KBM-7 (cell line): ENCODE measurements at places on chromosomes 5 and 9.
A peak's percentile ranks its signal among the peaks of the same experiment; 100 is the strongest.

- DNase-seq = no peak
Observed at GRCh38 chr9:92463984-92464383, 18.3 kb downstream of the ASPN start.

DNA sequence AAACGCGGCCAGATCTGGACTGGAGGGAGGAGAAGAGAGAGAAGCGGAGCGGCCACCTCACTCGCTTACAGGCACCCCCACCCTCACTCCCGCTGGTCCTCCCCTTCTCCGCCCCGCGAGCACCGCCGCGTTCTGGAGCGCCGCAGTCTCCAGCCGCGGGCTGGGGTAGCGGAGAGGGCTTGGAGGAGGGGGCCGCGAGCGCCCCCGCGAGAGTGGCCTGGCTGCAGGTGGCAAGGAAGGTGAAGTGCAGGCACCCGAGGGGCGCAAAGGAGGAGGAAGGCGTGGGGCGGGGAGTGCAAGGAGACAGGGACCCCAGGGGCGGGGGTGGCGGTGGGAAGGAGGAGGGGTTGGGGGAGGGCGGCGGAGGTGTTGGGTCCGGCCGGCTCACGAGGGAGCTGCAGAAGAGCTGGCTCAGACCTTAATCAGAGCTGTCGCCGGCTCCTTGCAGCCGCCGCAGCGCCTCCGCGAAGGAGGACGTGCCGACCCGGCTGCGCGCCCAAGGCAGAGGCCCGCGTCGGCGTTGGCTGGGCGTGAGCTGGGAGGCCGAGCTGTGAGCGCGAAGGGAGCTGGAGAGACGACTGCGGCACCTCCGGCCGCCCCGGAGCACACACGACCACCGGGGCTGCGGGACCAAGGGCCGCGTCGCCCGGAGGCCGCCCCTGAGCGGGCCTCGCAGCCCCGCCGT is at the start of gene DMRT3:
Gene DMRT3 (plus strand): TSS at position 398 of the 685 bp plus-strand sequence. CDS start 347 bp downstream, outside the sequence.
- DNase-seq = no peak

GRCh38 chr5:66246608-66247007 is 102.5 kb downstream of the SREK1 start:
- no peak for DNase-seq

GRCh38 chr9:136241542-136241941 is 4.1 kb downstream of the QSOX2 start:
- DNase-seq = no peak

DNA sequence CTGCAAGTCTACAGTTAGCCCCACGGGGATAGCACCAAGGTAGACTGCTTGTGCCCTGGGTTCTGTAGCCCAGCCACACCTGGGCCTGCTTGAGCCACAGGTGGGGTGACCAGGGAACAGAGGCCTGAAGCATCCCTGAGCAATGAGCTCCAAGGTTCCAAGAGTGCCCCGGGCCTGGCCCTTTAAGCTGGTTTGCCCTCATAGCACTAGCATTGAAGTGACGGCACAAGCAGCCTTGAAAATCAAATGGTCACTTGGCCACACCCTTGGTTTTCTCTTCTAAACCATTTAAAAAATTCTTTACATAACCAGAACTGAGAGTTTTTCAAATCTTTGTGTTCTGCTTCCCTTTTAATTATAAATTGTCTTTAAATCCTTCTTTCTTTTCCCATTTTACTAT is 24.7 kb downstream of the FBXO10 start:
- DNase-seq = no peak

DNA sequence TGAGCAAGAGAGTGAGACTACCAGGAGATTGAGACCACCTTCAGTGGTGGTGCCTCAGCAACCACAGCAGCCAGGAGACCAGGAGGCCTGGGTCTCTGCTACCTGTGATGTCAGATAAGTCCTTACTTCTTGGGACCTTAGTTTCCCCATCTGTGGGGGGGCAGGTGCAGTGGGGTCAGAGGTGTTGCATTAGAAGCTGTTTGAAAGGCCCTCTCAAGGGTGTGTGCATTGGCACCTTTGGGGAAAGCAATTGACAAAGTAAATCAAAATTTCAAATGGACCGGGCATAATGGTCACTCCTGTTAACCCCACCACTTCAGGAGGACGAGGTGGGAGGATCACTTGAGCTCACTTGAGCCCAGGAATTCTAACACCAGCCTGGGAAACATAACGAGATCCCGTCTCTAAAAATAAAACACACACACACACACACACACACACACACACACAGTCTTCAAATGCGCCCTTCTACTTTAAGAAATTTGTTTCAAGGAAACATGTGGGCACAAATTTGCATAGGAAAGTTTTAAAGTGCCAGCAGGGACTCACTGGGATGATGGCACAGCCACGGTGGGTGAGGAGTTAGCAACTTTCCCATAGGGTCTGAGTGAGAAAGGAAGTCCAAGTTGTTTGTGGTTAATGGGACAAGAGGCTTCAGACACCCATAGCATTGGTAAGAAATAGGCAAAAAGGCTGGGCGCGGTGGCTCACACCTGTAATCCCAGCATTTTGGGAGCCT is 1.3 kb upstream of the AK1 start:
- DNase-seq = no peak

DNA sequence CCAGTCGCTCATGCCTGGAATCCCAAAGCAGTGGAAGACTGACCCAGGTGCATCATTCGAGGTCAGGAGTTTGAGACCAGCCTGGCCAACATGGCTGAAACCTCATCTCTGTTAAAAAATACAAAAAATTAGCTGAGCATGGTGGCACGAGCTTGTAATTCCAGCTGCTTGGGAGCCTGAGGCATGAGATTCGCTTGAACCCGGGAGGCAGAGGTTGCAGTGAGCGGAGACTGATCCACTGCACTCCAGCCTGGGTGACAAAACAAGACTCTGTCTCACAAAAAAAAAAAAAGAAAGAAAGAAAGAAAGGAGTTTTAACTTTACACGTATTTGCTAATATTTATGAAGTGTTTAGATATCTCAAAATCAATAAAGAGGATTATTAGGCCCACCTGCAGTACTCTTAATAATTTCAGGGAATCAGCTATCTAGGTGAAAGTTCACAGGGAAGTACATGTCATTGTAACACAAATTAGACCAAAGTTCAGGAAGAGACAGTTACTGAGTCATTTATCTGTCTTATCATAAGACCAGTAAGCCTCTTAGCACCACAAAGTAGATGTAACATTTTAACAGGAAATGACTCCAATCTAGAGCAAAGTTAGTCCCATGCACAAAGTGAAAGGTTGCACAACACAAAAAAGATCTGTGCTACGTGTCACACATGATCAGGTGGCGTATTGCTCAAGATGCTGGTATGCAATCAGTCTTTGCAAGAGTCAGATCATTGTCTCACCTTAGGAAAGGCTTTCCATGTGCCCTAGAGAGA is 34.1 kb upstream of the PLIN2 start:
- peak; percentile 93 for DNase-seq

DNA sequence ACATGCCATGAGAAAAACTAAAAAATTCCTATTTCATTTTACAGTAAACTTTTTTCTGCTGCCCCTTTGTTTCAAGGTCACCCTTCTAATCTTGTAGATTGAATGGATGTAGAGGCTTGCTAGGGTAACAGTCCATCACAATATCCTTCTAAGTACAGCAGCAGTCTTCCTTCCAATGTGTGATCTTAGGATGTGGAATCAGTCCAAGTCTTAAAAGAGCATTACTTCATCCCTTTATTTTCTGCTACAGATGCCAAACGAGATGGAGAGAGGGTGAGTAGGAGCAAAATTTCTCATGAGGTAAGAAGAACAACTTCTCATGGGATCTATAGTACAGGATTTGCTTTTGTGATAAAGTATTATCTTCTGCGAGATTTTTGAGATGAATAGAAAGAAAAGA is 704 bp upstream of the IL33 start:
- no peak for DNase-seq

GRCh38 chr9:13586587-13587374 is 307.3 kb upstream of the MPDZ start:
- no peak for DNase-seq

- no peak for DNase-seq
Observed at GRCh38 chr9:12091865-12092527, 601.2 kb upstream of the TYRP1 start.

GRCh38 chr9:38662763-38663593 is 42.6 kb upstream of the ANKRD18A start:
- DNase-seq = no peak

DNA sequence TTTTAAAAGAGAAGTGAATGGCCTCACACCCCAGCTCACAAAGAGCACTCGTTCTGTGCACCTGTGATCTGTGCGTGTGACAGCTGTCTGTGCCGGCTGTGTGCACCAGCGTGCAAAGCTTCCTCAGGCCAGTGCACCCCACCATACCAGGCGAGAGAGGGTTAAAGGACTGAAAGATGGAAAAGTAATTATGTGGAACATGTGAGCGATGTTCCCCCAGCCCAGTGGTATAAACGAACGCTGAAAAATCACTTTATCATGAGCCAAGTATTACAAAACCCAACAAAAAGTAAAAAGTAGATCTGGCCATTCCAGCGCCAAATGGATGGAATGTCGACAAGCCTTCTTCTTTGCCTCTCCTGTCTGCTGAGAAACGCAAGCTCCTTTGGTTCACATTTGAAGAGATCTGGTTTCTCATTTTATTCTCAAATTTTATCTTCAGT is 53.7 kb downstream of the IPPK start:
- DNase-seq = no peak

DNA sequence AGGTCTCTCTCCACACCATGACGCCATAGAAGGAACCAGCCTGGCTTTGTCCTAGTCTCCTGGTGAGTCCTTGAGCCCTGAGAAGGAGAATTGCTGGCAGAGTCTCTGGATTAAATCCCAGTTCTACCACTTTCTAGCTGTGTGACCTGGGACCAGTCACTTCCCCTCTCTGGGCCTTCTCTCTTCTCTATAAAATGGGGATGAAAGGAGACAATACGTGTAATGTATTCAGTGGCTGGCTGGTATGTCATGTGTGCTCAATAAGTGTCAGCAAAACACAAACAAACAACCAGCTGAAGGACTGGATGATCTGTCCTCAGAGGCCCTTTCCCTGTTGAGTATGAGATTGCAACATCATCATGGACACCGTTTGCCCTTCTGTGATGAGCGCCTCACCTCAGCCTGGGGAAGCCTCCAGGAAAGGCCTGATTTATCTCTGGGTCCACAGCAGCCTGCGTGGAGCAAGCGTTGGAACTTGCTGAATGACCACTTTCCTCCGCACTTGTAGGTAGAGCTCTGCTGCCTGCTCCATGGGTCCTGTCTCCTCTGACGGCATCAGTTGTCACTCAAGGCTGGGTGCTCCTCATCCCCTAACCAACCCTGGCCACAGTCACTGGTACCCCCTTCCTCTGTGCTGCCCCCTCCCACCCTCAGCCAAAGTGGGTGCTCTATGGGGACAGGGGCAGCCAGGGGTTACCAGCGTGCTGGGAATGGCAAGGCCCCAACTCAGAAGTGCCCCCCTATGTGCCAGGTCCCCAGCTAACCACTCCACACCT is 3.6 kb upstream of the NR5A1 start:
- no peak for DNase-seq

DNA sequence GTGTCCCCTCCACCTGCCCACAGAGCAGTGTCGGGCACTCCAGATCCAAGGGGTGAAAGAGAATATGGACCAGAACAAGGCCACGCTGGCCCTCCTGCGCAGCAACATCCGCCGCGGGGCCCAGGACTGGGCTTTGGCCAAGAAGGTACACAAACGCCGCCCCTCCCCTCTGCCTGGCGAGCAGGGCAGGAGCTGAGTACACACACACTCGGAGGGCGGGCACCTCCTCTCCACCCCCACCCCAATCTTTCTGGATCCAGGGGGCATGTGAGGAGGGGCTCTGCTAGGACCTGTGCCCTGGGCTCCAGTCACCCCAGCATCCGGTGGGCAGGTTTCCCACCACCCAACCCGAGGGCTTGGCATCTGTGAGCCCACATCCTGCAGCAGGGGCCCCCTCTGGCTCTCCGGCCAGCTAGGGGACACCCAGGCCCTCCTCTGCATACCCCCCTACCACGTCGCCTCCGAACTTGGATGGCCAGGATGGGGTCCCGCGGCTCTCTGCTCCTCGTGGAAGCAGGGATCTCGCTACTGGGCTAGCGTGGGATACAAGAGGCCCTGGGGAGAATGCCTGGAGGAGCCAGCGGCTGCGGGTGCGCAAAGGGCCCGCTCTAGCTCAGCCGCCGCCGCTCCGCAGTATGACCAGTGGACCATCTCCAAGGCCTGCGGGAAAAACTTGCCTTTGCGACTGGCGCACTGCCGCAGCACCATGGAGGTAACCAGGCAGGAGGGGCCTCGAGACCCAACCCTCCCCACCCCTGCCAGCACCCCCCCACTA is 3.1 kb downstream of the CCDC183 start:
- DNase-seq = no peak

DNA sequence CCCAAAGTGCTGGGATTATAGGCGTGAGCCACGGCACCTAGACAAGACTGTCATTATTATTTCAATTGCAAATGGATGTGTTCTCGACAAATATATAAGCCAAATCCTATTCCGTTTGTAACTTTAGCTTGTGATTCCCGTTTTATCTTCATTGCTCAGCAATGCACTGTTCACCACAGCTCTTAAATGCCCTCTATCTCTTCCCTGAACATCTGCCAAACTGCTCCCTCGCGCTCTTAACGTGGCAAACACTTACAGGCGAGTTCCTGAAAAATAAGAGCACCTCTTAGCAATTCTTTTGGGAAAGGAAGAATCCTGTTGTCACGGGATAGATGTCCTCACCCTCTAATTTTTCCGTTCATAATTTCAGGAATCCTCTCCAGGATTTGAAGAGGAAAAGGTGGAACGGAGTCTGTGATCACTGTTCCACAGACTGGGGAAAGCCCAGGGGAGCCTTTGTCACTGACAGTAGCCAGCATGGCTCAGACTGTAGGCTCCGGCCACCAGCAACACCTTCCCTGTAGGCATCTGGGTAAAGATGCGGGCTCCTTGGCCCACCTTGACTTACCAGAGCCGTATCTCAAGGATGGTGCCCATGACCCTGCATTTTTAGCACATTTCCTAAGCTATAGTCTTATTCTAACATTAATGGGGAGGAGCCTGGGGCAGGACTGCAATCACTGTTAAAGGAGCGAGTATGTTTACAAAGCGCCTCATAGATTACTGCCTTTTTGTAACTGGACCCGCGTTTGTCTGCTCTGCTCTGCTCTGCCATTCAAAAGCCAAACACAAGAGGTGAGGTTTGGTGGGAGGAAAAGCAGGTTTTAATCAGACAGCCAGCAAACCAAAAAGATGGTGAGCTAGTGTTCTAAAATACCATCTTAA is 20.2 kb upstream of the GNPDA1 start:
- no peak for DNase-seq

- no peak for DNase-seq
Observed at GRCh38 chr5:117955831-117956230, 1032.5 kb downstream of the DTWD2 start.

- no peak for DNase-seq
Observed at GRCh38 chr5:151270599-151270998, 17.6 kb downstream of the GM2A start.

GRCh38 chr5:89932771-89933181 is 476.8 kb downstream of the CETN3 start:
- no peak for DNase-seq
